ENCODE measurements at places on chromosomes 7 and 10.

DNA sequence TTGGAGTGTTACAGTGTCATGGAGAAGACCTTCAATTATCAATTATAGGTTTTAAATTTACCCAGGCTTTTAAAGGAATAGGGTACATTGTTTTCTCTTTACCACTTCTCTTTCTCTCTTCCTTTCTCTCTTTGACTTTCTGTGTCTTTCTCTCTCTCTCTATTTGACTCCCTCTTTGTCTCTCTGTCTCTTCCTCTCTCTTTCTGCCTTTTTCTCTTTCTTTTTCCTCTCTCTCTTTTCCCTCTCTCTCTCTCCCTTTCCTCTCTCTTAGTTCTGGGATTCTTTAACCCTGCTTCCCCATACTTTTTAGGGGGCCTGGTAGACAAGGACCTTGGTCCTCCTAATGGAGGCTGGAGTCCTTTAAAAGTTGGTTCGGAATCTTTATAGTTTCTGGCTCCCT is 15.9 kb upstream of the GHITM start:
- no peak for DNase-seq

DNA sequence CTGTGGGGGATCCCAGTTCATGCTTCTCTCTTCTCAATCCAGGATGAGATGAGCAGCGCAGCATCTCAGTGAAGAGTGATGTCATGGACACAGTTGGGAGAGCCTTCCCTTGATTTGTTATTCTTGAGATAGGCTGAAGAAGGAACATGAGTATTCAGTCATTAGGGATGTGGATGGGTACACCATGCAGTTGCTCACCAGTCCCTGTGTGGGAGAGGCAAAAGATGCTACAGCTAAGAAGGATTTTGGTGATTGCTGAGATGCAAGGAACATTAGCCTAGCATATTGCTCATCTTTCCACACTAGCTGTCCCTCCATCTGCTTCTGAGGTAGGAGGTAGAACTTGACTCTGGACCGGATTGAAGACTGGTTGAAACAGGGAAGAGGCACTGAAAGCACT is 179.6 kb downstream of the GALNT17 start:
- no peak for DNase-seq

- no peak for DNase-seq
Measured at GRCh38 chr7:147833557-147833956, 757.0 kb upstream of the C7orf33 start.

DNA sequence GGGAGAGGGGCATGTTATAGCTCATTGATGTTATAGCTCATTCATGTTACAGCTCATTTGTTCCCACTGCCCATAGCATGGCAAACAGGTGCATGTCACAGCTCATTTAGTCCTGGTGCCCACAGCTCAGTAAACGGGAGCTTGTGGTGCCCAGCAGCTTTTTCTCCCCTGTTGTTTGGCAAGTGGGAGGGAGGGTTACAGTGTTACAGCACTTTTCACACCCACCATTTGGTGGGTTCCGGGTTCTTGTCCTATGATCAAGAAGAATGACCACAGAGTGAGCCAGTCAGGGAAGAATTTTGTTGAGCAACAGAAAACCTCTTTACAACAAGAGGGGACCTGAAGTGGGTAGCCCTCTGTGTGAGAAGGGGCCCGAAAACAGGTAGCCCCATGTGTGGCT is 162.8 kb upstream of the CSTF2T start:
- no peak for DNase-seq

- no peak for DNase-seq
Measured at GRCh38 chr10:29009464-29009863, 279.4 kb upstream of the LYZL1 start.

DNA sequence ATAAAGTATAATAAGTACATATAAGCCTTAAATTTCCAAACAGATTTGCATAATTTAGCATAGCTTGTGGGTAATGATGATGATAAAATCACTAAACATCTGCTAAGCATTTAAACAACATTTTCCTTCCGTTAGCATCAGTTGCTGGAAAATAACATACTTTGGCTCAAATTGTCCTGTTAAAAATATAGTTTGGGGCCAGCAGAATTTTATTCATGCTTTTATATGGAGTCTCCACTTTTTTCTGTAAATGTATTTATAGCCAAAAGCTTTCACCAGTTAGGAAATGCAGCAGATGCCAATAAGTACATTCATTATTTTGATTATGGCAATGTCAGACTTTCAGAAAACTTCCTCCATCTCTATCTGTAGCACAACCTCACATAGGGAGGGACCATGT is 107.2 kb downstream of the CNTNAP2 start:
- DNase-seq = no peak
